ENCODE measurements at places on chromosomes 1 and 21. TPM values are rescaled to one million over a fixed set of nuclear protein-coding genes. Genes with fewer than 3 reads are reported as not detected.

DEPDC1 gene
- 5.3 TPM for polyA plus RNA-seq

CASQ1 gene
- 1.4 TPM for polyA plus RNA-seq

CRP gene
- not detected for polyA plus RNA-seq

CFHR2 gene
- not detected for polyA plus RNA-seq

LGR6 gene
- not detected for polyA plus RNA-seq

CLIC6 gene
- 0.04 TPM for polyA plus RNA-seq

EXTL1 gene
- polyA plus RNA-seq: 5.0 TPM

BROX gene
- polyA plus RNA-seq: 6.4 TPM

MR1 gene
- polyA plus RNA-seq: 25.0 TPM

SRGAP2 gene
- polyA plus RNA-seq: 9.2 TPM

WLS gene
- polyA plus RNA-seq: 28.4 TPM

CELA3B gene
- polyA plus RNA-seq: not detected

CLDN8 gene
- polyA plus RNA-seq: not detected

CAMSAP2 gene
- polyA plus RNA-seq: 7.5 TPM

ASAP3 gene
- polyA plus RNA-seq: 22.6 TPM

DCDC2B gene
- not detected for polyA plus RNA-seq

TDRD10 gene
- not detected for polyA plus RNA-seq

NBPF6 gene
- polyA plus RNA-seq: not detected

LRRC53 gene
- polyA plus RNA-seq: not detected

ZNF695 gene
- polyA plus RNA-seq: 1.0 TPM

C1orf141 gene
- polyA plus RNA-seq: not detected

FABP3 gene
- polyA plus RNA-seq: 11.7 TPM

MYOG gene
- not detected for polyA plus RNA-seq

DISP3 gene
- polyA plus RNA-seq: not detected

Measured in BJ (cell line).